ENCODE measurements at places on chromosomes 2 and 18.

- DNase-seq: no peak
Observed at GRCh38 chr2:215531284-215531683, 95.4 kb upstream of the FN1 start.

- no peak for DNase-seq
Observed at GRCh38 chr2:236916651-236917050, 169.0 kb upstream of the COPS8 start.

- DNase-seq: no peak
Observed at GRCh38 chr2:132477962-132478361, 61.4 kb downstream of the GPR39 start.

- no peak for DNase-seq
Observed at GRCh38 chr18:59024829-59025228, 114.9 kb upstream of the SEC11C start.

- DNase-seq: no peak
Observed at GRCh38 chr2:150631236-150631821, 143.9 kb upstream of the RND3 start.

DNA sequence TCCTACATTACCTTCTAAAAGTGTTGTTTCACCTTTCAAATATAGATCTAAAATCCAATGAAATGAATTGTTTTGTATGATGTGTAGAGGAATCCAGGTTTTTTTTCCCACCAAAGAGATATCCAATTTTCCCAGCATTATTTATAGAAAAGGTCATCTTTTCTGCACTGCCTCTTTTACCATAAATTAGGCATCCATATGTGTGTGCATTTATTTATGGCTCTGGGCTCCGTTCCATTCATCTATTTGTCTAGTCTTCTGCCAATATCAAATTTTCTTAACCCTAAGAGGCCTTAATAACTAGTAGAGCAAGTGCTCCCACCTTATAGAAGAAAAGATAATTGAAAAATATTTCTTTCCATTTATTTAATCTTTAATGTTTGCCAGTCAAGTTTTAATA lies 88.3 kb downstream of the ATAD2B start:
- no peak for DNase-seq

- no peak for DNase-seq
Observed at GRCh38 chr2:140348826-140349225, 1568.6 kb upstream of the NXPH2 start.

DNA sequence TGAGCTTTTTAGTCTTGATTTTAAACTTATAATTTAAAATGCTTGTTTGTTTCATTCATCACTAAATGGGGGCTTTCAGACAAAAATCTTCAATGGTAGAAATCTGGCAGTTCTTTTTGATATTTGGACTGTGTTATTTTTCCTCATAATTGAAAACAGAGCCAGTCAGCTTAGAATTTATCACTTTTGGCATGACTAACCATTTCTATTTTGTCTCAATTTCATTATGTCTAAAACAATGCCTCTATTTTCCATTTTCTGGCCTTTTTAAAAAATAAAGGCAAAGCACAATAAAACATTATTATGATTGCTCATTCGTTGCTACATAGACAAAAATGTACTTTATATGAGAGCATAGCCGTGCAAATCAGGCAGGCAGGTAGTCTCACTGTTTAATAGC lies 434.5 kb downstream of the XIRP2 start:
- no peak for DNase-seq

DNA sequence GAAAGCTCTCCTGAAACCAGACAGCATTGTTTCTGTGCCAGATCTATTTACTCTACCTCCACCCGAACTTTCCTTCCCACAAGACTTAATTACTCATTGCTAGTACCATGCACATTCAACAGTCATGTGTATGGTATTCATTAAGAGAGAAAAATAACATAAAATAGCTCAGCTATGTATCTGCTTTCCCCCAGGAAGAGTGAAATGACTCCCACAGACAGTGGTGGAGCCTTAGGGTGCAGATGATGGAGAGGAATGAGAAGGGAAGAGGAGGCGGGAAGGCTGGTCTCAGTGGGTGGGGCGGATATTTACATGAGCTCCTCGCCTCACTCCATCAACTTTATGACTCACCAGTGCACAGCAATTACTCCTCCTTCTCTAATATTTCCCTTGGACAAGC lies 724.5 kb downstream of the EPHA4 start:
- no peak for DNase-seq

GRCh38 chr18:42801706-42802105 lies 313.8 kb downstream of the RIT2 start:
- no peak for DNase-seq

DNA sequence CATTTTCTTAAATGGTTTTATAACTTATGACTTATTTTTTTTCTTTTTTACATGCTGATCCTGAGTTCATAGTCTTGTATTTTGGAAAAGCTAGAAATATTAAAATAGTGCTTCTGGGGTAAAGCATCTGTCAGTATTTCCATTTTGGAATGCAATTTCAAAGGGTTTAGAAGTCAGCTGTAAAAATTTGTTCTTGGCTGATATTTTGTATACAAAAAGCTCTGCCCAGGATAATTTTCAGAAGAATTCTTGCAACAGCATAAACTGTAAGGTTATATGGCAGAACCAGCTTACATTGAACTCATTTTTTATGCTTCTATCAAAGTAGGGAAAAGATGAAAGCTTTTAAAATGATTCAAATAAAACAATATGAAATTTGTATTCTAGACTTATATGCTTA lies 97.4 kb downstream of the DIS3L2 start:
- no peak for DNase-seq

DNA sequence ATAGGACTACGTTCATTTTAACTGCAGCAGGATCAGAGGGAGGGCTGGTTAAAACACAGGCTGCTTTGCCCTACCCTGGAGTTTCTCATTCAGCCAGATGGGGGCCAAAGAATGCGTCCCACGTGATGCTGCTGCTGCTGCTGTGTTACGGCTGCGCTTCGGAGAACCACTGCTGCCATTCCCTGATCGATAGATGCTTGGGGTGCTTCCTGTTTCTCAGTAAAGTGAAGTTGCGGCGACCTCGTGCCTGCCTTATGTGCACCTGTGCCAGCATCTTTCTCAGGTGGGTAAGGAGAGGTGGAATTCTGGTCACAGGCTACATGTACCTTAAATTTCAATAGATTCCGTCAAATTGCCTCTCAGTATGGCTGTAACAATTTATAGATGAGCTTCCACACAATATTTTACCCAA lies 24.7 kb upstream of the TOGARAM2 start:
- DNase-seq: no peak

GRCh38 chr2:66448136-66448991 lies 13.4 kb downstream of the MEIS1 start:
- no peak for DNase-seq

- no peak for DNase-seq
Observed at GRCh38 chr2:240239325-240239724, 98.9 kb upstream of the OTOS start.

DNA sequence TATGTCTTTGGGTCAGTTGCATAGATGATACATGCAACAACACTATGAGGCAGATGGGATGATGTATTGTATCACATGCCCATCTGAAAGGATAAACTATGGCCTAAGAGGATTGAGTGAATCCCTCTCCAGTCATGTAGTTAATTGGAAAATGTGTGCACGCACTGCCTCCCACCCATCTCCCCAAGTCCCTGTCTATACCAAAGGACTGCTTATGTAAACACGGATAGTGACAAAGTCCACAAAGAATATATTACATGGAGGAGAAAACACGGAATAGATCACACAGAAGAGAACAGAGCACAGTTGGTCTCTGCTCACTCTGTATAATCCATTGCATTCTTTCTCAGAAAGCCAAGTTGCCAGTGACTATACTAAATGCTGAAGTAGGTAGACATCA lies 82.4 kb downstream of the NCKAP5 start:
- no peak for DNase-seq

GRCh38 chr2:127719301-127720218 lies 18.3 kb downstream of the SFT2D3 start:
- no peak for DNase-seq

DNA sequence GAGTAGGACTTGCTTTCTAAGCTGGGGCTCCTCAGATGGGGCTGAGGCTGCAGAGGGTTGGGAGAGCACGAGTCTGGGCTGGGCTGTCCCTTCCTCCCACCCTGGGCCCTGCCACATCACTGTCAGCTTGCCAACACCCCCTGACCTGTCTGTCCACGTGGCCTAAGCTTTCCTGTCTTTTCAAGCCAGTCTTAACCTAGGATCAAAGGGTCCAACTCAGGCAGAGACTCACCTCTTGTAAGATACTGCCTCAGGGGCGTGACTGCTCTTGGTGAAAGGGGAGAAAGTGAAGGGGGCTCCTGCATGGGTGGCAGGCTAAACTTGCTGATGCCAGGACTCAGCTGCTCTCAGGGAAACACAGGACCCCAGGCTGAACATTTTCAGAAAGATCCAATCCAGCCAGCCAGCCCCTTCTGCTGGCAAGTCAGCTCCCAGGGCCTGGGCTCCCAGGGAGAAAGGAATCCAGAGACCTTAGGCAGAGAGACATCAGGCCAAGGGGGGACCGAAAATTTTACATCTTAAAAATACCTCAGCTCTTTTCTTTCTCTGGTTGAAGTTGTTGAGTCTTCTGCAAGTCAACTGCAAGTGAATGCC lies 144.2 kb upstream of the ID2 start:
- DNase-seq: no peak
